ENCODE measurements at places on chromosomes 3 and 15. TPM values are rescaled to one million over a fixed set of nuclear protein-coding genes. Genes with fewer than 3 reads are reported as not detected.

Gene MASP1
- 0.23 TPM for total RNA-seq

Gene SPTBN5
- total RNA-seq = 0.31 TPM

Gene RBPMS2
- not detected for total RNA-seq

Gene PLD1
- 7.7 TPM for total RNA-seq

Gene C3orf70
- not detected for total RNA-seq

Gene HRG
- total RNA-seq = not detected
